ENCODE measurements at places on chromosomes 2 and 18.

GRCh38 chr18:31942291-31942998, 483 bp downstream of the TRAPPC8 start:
- peak; percentile 13 for DNase-seq

GRCh38 chr2:180191432-180192124, 184.5 kb upstream of the CWC22 start:
- no peak for DNase-seq

DNA sequence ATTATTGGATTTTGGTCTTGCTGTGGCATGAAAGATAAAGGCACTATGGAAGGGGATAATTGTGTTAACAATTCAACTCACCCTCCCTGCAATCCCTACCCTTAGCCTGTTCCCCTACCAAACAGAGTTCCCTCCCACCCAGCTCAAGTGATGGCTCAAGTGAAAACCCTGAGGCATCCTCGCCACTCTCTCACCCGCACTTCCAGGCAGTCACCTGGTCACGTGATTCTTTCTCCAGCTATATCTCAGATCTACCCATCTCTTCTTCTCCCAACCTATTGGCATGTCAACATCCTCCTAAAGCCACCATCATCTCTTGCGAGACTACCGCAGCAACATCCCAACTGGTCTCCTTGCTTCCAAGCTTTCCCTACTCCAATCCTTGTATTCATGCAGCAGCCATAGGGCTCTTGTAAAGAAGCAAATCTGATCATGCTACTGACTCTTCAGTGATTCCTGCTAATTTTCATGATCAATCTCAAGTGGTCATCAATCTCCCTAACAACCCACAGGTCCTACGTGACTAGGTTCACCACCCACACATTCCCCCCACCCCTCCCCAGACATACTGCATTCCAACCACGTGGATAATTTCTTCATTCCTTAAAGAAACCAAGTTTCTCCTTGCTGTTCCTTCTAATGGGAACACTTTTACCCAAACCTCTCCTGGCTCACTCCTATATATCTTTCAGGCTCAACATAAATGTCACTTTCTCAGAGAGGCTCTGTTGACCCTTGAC, 66.7 kb downstream of the MBD2 start:
- no peak for DNase-seq

DNA sequence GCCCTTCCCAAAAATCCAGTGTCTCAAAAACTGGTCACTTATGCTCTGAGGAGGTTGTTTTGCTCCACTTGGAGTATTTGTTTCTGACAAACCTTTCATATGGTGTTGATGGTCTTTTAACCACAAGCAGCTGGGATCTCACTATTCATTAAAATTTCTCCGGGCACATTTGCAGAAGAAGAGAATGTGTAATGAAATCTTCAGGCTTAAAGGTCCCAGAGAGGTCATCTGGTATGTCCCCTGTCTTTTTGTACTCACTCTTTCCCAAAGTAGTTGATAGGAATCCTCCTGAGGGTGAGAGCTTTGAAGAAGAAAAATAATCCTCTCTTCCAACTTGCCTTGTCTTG, 430.8 kb downstream of the SETBP1 start:
- no peak for DNase-seq

GRCh38 chr2:239101807-239102206, 253.9 kb downstream of the TWIST2 start:
- no peak for DNase-seq

- DNase-seq: no peak
These were observed 134.2 kb downstream of the DSC3 start for GRCh38 chr18:30908381-30908780.

- DNase-seq: no peak
These were observed 120.8 kb upstream of the DDX18 start for GRCh38 chr2:117693651-117694050.

GRCh38 chr2:20615466-20616241, 35.2 kb downstream of the HS1BP3 start:
- no peak for DNase-seq

DNA sequence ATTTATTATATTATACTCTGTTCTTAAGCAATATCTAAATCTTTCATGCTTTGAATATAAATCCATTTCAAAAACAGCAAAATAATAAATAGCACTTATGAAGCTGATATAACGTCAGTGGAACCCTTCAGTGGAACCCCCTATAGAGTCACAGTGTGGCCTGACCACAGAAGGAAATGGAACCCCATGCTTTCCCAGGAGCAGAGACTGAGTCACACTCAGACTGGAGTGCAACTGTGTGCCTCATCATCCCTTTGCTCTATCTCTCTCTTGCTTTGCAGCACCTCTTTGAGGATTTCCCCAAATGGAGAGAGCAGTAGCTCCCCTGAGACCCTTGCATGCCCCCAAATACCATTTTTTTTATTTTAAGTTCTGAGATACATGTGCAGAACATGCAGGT, 13.1 kb downstream of the NXPH2 start:
- no peak for DNase-seq

DNA sequence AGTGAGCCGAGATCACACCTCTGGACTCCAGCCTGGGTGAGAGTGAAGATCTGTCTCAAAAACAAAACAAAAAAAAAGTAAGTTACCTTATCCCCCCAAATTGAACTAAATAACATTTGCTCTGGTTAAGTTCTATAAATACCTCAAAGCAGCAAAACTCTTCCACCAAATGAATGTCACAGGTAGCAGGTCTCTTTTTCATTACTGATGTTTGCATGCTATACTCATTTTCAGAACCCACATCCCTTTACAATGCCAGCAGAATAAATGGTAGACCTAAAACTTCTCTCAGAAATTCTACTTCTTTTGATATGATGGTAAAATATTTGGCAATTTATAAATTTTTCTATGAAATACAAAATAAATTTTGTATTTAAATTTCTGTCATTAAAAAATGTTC, 22.3 kb downstream of the INO80D start:
- DNase-seq: no peak

- no peak for DNase-seq
These were observed 55.4 kb upstream of the SMAD2 start for GRCh38 chr18:47985866-47986265.

DNA sequence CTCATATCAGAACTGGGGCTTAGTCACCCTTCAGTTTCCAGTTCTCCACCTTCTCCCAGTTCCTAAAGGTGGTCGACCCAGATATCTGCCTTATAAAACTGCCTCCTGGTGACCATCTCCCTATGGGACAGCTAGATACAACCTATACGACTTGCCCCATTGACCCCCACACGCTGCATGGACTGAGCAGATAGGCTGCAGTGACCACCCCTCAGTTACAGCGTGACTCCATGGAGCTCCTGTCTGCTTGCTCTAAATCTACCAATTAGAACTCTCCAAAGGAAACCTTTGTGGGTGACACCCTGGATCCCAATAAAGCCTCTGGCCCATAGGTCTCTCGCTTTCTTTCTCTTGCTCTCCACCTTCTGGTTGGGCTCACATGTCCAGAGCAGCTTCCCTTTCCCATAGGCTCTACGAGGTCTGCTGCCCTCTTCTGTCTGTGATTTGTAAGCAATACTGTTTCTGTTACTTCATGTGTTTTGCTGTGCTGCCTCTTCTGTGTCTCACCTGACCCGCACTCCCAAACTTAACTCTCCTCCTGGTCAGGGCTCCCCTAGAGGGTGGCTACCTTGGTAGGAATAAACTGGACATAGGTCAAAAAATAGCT, 971.3 kb upstream of the FAM98A start:
- no peak for DNase-seq

- DNase-seq: no peak
These were observed 975.6 kb downstream of the DCDC2C start for GRCh38 chr2:4678927-4679326.

DNA sequence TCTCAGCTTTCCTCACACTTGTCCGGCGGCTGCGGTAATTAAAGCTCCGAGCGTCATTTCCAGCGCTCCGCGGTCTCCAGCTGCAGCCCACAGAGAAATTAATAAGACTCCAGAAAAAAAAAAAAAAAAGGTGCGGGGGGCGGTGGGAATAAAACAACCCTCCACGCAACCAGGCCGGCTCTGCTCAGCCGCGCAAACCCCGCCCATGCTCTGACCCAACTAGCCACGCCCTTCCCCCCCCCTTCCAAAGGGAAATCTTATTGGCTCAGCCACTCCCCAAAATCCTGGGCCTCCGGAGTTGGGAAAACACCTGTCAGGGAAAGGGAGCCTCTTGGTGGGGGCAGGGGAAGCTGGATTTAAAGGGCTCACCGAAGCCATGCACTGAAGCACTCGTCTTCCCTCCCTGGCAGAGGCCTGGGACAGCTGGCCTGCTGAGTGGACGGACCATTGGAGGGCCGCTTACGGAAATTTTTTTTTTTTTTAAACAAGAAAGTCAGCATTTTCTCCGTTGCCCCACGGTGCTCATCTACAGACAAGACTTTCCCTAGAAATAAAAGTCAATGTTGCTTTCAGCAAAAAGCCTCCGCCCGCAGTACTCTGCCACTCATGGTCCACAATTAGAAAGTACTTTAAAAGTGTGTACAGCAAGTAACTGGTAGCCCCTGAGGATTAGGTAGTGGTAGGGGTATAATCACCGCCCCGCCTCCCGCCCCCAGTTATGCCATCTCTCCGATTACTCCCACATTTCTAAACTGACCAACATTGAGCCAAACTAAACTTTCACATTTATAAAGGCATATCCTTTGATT, 674 bp upstream of the ERBB4 start:
- no peak for DNase-seq

DNA sequence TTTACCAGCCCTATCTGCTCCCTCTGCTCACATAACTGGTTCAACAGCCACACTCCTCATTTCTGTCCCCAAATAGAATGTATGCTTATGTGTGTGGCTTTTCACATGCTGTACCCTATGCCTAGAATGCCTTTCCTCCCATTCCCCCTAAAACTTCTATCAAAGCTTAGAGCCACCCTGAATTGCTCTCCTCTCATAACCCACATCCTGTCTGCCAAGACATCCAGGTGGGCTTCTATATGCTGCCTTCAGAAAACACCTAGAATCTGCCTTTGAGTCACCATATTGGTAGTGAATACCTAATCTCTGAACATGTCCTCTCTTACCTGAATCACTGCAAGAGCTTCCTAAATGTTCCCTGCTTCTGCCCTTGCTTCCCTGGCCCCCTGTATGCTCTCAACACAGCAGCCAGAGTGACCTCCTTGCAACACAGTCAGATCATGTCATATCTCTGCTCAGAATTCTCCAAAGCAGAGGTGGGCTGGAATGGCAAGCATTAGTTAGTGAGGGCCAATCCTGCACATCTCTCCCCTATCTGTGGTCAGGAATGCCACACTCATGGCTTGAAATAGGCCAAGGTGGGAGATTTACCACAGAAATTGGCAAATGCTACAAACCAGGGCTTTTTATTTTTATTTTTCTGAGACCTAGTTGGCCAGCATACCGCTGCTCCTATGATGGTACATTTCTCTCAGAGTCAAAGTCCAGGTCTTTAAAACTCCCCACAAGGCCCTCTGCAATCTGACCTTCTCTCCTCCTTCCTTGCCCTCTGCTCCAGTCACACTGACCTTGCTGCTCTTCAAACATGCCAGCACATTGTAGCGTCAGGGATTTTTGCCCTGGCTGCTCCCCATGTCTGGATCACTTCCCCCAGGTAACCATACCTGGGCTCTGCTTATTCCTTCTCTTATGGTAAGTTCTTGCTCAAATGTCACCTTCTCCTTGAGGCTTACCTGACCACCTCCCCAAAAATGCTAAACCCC, 111.8 kb upstream of the STON1 start:
- DNase-seq: no peak

- no peak for DNase-seq
These were observed 22.6 kb downstream of the ALMS1 start for GRCh38 chr2:73408198-73408597.

DNA sequence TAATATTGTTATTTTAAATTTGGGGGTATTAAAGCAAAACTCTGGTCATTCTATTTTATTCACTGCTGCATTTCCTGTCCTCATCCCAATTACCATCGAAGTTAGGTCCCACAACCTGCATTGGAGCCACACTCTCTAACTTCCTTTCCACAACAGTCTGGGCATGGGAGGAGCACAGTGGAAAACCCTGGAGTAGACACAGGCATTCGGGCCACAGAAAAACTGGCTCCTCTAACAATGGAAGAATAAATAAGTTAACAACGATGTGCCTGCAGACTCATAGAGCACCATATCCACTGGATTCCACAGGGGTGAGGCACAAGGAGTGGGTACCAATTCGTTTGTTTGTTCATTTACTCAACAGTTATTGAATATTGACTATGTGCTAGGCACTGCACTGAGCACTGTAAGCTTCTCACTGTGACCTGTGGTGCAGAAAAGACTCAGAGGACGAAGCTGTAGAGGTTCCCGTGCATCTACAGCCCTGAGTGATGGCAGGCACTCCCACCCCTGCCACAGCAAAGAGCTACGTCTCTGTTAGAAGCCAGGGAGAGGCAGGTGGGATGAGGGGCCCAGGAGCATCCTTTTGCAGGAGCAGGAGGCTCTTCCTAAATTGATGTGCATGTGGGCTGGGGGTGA, 154.2 kb upstream of the PGAP1 start:
- no peak for DNase-seq

GRCh38 chr2:220396287-220396686, 768.9 kb downstream of the SLC4A3 start:
- no peak for DNase-seq

DNA sequence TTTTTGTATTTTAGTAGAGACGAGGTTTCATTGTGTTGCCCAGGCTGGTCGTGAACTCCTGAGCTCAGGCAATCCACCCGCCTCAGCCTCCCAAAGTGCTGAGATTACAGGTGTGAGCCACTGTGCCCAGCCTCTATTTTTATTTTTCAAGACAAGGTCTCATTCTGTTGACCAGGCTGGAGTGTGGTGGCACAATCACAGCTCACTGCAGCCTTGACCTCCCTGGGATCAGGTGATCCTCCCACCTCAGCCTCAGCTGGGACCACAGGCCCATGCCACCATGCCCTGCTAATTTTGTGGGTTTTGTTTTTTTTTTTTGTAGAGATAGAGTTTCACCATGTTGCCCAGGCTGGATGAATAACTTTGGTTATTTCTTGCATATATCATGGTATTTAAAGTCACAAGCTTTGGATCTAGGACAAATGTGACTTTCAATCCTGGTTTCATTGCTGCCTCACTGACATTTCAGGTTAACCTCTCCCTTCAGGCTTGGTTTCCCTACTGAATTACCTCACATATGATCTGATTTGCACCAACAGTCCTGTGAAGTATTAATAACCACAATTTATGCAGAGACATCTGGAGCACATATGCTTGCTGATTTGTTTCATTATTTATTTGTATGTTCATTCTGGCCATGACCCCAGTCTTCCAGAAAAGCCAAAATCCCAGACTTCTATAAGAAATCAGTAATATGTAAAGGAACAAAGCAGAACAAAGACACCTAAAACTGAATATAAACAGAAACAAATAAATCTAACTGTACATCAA, 17.5 kb upstream of the RAB31 start:
- no peak for DNase-seq

DNA sequence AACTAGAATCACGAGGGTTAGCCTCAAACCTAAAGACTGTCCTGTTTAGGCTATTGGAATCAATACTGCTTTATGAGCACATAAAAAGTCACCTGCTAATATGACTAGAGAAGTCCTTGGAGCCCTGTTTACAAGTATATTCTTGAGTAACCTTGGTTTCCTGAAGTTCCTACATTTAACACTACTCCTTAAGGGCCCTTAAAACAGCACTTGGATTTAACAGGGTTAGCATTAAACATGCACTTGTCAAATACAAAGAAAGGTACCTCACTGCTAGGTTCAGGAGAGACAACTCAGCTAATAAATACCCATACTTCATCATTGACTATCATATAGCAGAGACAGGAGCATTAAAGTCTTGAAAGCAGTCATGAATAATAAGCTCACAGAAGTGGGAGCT, 96.7 kb downstream of the SLC5A7 start:
- DNase-seq: no peak

Measured in activated T-helper 1 cell treated with anti-CD3 and anti-CD28 coated beads, Interleukin-2, amount 50 U/mL, for 16 hours (primary cell).